ENCODE measurements at places on chromosomes 3 and 15. TPM values are rescaled to one million over a fixed set of nuclear protein-coding genes. Genes with fewer than 3 reads are reported as not detected.

CCDC39 gene
- not detected for total RNA-seq

MYO5C gene
- total RNA-seq, result 0.73 TPM

ROBO1 gene
- total RNA-seq, result 0.20 TPM

GLDN gene
- not detected for total RNA-seq

PAQR5 gene
- 0.07 TPM for total RNA-seq

IQCF5 gene
- total RNA-seq, result not detected
